ENCODE measurements at places on chromosomes 4 and X.

DNA sequence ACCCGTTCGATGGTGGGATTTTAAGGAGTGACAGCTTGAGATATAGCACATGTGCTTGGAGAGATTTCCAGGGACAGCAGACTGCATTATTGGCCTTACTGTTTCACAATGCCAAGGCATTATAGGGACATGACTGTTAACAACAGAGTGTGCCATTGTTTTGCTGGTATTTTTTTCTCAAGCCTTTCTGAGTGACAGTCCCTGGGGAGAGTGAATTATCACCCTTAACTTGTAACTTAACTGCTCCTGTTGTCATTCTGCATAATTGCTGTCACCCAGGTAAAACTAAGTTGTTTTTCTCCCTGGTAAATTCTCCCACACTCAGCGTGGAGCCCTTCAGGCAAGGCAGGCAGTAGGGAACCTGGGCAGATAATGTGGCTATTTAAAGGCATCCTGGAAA is 989.2 kb upstream of the LCORL start:
- peak; percentile 61 for DNase-seq

- DNase-seq = no peak
Observed at GRCh38 chrX:34053931-34054330, 78.2 kb downstream of the FAM47A start.

DNA sequence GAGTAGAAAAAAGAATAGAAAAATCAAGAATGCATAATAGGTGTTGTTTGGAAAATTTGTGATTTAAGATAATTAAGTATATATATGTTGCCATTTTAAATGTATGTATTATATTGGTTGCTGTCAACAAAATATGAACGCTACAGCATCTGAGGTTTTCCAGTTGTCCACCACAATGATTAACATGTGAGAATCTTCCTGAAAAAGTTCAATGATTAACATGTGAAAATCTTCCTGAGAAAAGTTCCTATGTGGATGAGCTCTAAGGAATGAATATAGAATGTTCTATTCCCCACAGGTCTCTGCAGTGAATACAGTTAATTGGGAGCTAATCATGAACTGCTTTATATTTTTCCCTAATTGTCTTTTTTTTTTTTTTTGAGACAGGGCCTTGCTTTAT is 214.7 kb downstream of the CBR4 start:
- no peak for DNase-seq

- DNase-seq = no peak
Observed at GRCh38 chrX:26613956-26614355, 398.0 kb downstream of the MAGEB5 start.

DNA sequence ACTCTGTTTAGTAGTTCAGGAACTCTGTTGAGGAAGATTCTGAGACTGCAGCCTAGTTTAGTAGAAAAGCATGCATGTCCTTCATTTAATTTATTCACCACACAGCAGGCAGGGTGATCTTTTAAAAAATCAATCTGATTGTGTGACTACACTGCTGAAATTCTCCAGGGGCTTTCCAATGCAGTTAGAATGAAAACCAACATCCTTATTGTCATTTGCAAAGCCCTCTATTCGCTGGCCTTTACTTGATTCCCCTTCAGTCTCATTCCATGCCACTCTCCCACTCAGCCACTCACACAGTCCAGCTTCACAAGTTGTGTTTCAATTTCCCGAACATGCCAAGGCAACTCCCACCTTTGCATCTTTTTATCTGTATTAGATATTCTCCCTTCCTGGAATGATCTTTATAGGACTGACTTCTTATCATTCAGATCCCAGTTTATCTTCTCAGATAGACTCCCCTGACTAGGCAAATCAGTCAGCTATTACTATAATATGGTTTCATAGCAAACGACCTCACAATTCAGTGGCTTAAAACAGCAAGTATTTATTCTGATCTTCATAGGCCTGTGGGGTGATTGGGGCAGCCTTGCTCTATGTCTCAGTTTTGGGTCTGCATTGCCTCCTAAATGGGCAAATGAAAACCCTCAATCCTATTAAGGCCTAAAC is 21.3 kb upstream of the FTHL17 start:
- no peak for DNase-seq

- peak; percentile 26 for DNase-seq
Observed at GRCh38 chr4:120055162-120055561, 11.5 kb downstream of the MAD2L1 start.

- DNase-seq = no peak
Observed at GRCh38 chr4:91472046-91472445, 831.7 kb upstream of the GRID2 start.

- no peak for DNase-seq
Observed at GRCh38 chr4:173014113-173014558, 154.5 kb upstream of the GALNT7 start.

DNA sequence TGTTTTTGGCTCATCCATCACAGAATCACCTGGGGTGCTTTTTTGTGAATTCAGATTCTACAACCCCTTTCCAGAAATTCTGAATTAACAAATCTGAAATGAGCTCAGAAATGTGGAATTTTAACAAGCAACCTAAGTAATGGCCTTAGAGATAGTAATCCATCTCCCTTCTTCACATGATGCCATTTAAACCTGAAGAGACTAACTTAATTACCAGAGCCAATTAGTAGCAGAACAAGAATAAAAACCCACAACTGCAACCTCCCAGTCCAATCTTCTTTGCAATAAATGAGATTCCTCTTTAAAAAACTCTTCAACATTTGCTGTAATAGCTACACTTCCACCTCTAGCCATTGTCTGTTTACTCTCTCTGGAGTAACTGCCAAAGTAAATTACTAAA is 69.7 kb downstream of the ARAP2 start:
- no peak for DNase-seq

DNA sequence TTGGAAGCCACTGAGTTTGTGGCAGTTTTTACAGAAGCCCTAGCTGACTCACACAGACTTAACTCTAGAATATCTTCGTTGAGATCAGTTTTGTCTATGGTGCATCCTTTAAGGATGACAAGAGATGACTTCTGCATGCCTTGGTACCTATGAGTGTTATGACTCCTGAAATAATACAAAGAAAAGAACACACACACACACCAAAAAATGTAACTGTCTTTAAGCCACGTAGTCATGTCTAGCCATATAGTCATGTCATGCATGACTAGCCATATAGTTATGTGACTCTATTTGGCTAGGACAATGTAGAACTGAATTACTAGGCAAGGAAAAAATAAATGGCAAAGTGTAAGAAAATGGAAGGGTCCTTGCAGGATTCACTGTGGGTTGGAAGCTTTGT is 447.8 kb downstream of the NLGN4X start:
- no peak for DNase-seq

GRCh38 chr4:157204634-157205244 is 15.8 kb upstream of the GRIA2 start:
- no peak for DNase-seq

GRCh38 chr4:48297256-48297846 is 27.7 kb upstream of the TEC start:
- DNase-seq = no peak

DNA sequence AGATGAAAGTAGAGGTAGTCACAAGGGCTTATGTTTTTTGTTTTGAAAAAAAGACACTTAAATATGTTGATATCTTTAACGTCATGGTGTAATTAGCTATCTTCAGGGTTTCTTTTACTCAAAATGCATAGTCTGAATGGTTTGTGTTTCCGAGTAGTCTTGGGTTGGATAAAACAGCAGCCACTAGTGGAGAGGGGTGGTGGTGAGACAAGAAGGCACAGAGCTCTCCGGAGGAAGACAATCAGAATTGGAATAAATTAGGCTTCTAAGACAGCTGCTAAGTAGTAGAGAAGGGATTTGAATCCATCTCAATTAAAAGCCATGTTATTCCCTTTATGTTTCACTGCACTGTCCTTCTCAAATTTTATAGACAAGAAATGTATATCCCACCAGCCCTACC is 240.4 kb upstream of the VEGFC start:
- DNase-seq = no peak

GRCh38 chrX:47179928-47180255 is 13.7 kb upstream of the UBA1 start:
- no peak for DNase-seq

- no peak for DNase-seq
Observed at GRCh38 chr4:182492423-182492822, 249.2 kb downstream of the TENM3 start.

DNA sequence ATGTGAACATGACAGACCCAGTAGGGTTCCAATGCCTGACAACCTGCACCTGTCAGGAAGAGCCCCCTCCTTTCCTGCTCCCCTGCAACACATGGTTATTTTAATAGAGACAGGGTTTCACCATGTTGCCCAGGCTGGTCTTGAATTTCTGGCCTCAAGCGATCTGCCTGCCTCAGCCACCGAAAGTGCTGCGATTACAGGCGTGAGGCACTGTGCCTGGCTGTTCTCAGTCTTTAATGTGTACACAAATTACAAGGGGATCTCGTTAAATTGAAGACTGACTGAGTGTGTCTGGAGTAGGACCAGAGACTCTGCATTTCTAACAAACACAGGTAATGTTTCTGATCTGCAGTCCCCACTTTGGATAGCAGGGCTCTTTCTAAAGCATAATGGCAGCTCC is 55.4 kb downstream of the NPNT start:
- DNase-seq = peak; percentile 48

- no peak for DNase-seq
Observed at GRCh38 chrX:103556963-103557612, 28.2 kb upstream of the TCEAL4 start.

DNA sequence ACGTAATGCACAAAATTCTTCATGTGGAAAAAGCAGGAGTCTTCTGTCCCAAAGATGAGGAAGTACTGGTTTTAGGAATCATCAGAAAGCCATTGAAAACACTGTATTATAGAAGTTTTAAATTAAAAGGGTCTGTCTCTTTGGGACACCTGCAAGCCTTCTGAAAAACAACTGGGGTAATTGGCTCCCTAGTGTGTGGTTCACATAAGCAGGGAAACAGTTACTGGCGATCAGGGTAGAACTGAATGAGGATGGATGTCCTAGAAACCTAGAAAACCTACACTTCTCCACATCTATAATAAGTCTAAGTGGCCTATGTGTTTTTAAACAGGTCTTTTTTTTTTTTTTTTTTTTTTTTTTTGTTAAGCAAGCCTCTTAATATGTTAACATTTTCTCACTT is 945.5 kb upstream of the PCDH10 start:
- DNase-seq = no peak

DNA sequence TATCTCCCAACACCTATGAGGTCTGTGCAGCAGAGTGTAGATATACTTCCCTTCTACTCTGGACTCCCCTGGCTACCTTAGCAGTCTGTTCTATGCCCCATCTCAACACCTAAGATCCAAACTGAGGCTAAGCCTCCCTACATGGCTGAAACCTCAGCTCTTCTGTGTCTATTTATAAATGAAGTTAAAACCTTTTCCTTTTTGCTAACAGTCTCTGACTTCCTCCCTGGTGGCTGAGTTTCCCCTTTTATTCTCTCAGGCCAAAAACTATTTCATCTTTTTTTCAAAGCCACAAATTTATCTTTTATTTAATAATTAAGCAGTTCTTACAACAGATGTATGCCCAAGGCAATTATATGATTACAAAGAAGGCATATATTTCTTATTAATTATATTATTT is 111.8 kb upstream of the STIM2 start:
- DNase-seq = no peak

DNA sequence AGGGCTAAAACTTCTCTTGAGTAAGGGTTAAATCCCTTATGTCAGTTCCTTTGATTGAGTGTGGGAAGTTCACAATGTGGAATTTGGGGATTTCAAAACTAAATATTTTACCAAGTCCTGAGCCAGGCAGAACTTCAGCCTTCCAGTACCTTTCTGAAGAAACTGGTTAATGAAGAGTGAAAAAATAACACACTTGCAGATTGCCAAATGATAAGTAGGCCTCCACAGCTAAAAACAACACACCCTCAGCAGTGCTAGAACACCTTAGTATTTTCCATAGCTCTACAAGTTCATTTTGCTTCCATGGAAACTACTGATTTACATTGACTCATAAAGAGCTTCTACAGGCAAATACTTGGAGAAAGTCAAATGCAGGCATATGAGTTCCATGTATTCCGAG is 326.8 kb downstream of the ZNF674 start:
- no peak for DNase-seq

GRCh38 chrX:45876206-45876605 is 669.0 kb downstream of the ZNF674 start:
- peak; percentile 9 for DNase-seq

- DNase-seq = peak; percentile 63
Observed at GRCh38 chrX:150693725-150694574, 754 bp downstream of the MTMR1 start.

GRCh38 chr4:177596035-177596434 is 153.8 kb upstream of the AGA start:
- DNase-seq = no peak

- no peak for DNase-seq
Observed at GRCh38 chrX:125439194-125439849, 119.7 kb downstream of the TEX13C start.

- DNase-seq = no peak
Observed at GRCh38 chrX:22296871-22297270, 24.2 kb downstream of the CBLL2 start.

DNA sequence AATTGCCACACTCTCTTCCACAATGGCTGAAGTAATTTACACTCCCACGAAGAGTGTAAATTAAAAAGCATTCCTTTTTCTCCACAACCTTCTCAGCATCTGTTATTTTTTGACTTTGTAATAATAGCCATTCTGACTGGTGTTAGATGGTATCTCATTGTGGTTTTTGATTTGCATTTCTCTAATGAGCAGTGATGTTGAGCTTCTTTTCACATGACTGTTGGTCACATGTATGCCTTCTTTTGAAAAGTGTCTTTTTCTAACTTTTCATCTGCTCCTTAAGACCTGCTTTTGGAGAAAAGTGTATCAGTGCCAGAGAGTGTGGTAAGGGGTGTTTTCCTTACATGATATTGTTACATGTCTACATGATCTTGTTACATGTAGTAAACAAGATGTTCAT is 25.7 kb downstream of the GUCY1A1 start:
- no peak for DNase-seq

- no peak for DNase-seq
Observed at GRCh38 chr4:7526491-7526890, 91.8 kb upstream of the PSAPL1 start.

- DNase-seq = peak; percentile 58
Observed at GRCh38 chr4:96599752-96600151, 759.9 kb downstream of the PDHA2 start.

- DNase-seq = peak; percentile 56
Observed at GRCh38 chrX:80808881-80809411, 731 bp downstream of the BRWD3 start.

DNA sequence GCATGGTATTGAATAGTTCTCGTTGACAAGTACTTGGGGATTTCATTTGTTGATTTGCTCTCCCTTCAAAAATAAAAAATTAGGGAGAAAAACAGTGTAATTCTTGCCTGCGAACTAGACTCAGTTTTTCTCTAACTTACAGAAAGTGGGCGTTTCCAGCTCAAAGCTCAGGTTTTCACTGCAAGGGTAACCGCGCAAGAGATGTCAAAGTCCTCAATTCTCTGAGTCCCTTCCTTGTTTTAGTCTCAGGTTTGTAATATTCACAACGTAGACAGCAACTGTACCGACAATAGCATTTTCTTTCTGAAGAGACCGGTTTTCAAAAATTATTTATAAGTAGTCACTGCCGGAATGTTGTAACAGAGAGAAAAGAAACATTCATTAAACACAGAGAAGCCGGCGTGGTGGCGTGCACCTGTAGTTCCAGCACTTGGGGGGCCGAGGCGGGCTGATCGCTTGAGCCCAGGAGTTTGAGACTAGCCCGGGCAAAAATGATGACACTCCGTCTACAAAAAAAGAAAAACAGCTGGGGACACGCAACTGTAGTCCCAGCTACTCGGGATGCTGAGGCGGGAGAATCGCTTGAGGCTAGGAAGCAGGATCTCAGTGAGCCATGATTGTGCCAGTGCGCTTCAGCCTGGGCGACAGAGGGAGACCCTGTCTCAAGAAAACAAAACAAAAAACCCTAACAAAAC is 774 bp downstream of the ZCCHC4 start:
- peak; percentile 12 for DNase-seq

Measured in NCI-H1417 (cell line).